C1 segment of cervical spinal cord (tissue), 14 donors: ENCODE measurements at places on chromosomes 5 and 9.

DNA sequence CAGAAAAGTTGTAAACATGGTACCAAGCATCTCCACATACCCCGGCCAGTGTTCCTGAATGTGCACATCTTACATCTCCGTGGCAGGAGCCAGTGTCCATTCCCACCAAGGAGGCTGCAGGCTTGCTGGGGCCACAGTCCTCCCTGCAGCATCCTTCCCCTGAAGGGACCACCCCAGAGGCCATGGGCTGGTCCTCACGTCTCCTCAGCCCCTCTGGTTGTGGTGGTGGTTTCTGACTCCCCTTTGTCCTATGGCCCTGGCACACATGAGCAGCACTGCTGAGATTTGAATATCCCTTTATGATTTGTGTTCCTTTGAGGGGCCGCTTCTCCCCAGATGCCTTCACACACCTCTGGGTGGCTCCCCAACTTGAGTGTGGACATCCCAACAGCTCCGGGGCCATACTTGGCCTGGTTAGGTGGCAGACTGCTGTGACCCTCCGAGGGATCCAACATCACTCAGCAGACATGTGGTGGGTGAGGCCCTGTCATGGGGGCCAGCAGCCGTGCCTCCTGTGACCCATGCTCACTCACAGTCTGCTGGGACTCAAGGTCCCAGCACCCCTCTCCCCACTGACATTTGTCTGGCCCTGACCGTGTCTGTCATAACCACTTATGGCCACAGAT is 14.3 kb downstream of the PHF2 start:
- no peak for DNase-seq

GRCh38 chr9:100322954-100323536 is 29.7 kb downstream of the TEX10 start:
- no peak for DNase-seq

GRCh38 chr9:70263421-70263820 is 4.6 kb downstream of the SMC5 start:
- DNase-seq: no peak

GRCh38 chr5:120084543-120084870 is 379.6 kb upstream of the PRR16 start:
- no peak for DNase-seq

GRCh38 chr5:139925216-139925562 is 117.9 kb downstream of the NRG2 start:
- DNase-seq: no peak

DNA sequence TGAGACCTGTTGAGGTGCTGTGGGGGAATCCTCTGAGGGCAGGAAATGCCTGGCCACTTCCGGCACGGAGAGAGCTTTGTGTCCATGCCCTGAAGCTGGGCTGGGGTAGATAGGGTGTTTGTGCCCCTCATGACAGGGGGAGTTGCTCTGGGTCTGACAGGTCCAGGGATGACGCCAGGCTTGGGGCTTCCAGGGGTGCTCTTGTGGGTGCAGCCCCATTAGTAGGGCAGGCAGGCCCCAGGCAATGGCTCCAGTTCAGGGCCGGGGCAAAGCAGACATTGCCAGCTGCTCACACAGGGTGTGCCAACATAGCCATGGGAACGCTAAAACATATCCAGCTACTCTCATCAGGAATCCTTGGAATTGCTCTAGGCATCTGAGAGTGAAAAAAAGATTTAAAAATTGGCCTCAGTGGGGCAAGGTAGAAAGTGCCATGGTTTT is 21.1 kb downstream of the PITX1 start:
- DNase-seq: no peak

DNA sequence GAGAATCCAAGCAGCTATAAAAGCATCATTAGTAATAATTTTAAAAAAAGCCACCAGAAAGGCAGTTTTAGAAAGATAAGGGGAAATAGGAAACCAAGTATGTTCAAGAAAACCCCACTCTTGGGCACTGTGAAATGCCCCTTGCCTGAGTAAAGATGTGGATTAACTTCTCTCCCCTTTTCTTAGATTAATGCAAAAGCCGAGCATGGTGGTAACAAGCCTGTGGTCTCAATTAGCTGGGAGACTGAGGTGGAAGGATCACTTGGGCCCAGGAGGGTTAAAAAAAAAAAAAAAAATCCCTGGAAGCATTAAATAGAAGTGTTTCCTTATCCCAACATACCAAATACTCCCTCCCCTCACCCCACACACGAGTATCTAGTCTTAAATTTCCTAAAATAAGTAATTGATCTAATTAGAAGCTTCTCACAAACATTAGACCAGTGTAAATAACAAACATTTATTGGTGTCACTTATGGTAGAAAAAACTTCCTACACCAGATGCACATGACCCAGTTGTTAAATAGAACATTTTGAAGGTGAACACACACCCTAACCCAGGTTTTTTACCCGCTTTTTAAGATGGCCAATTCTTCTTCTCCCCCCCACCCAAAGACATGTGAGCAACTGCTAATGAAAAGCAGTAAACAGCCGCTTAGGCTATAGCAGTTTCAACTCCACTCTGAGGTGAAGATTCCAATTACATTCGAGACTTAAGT is 5.2 kb downstream of the HSPA5 start:
- DNase-seq: no peak

- DNase-seq: no peak
These were observed 51.8 kb upstream of the TGFBR1 start for GRCh38 chr9:99052815-99053715.

DNA sequence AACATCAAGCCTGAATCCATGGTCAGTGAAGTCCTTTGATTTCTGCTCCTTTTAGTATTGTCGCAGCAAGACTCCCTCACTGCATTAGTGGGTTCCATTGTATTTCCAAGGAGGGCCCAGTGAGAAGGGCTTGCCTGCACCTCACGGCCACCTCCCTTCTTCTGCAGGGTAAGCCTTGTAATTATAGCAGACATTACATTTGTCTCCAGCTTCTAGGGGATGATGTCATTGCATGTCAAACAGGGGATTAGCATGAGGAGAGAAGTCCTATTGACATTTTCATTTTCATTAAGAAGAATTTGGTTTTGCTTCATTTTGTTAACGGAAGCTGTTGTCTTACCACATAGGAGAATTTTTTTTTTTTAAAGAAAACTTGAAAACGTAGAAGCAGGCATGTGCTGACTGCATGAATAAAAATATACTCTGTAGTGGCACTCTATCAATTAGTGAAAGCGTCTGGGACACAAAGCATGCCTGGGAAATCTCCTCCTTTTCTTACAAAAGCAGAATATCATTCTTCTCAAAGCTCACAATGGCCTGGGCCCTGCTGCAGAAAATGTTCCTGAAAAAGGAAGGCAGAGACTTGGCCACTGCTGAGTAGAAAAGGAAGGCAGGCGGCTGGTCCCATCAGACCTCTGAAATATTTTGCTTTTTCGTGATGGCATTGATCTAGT is 27.1 kb downstream of the MAP1B start:
- no peak for DNase-seq

GRCh38 chr5:140083120-140083519 is 30.8 kb upstream of the PURA start:
- no peak for DNase-seq

GRCh38 chr5:36373527-36374086 is 71.9 kb upstream of the RANBP3L start:
- DNase-seq: no peak

DNA sequence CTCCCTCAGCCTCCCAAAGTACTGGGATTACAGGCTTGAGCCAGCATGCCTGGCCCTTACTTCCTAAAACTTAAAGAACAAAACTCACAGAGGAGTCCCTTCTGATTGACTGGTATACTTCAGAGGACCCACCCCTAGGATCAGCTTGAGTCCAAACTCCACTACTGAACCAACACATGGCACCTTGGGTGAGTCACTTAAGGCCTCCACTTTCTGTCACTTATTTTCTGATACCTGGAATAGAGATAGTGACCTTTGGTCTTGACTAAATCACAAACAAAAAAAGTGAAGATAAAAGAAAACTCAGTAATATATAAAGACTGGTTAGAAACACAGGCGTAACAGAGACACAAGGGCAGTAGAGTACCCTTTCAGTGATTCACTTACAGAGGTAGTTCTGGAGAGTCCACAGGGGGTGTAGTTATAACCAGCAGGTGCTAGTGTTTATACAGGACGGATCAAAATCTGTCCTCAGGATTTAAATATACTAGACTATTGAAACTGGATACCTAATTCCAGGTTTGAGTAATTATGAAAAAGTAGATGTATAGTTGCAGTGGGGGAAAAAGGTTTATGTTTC is 274.3 kb upstream of the ANKRD55 start:
- no peak for DNase-seq

DNA sequence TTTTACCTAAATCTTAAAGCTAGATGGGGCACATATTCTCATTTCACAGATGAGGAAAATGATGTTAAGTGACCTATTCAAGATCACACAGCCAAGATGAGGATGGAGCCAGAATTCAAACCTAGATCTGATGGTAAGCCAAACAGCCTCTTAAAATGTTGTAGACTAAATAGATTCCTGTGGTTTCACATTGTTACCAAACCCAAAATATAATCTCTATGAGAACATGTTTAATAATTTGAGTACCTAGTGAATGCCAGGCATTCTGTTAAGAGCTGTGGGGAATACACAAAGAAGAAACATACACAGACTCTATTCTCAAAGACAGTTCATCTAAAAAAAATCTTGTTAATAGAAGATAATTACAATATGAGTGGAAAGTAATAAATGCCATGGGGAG is 25.2 kb downstream of the HOMER1 start:
- DNase-seq: no peak

DNA sequence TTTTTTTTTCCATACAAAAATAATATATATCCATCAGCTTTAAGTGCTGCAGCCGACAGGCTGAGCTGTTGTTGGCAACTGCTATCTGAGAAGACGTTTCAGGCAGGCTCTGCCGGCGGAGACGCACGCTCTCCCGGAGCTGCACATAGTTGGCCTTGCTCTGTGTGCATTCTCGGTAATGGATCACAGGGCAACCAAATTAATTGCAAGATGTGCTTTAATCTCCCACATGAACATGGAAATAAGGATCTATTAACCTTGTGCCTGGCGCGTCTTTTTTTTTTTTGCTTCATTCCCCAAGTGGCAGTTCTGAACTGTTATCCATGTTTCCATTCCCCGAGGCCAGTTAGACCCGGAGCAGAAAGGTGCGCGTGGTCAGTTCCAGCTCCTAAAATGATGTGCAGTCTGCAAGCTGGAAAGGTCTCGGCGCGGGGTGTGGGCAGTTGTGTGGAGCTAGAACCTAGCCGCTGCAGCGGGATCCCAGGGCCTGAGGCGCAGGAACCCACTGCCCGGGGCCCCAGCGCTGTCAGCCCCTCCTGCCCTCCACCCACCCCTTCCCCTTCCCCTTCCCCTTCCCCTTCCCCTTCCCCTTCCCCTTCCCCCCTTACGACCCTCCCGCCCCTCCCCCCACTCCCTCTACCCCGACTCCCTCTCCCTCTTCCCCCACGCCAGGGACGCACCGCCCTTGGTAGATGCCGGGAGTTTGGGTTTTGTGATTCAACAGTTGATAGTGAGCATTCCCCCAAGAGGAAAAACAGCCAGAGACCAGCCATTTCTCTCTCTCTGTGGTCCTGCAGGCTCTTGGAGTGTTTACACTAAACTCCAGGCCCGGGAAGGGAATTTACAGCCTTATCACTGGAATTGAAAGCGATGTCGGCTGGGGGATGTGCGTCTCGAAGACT is 137.8 kb downstream of the CEP120 start:
- DNase-seq: no peak

DNA sequence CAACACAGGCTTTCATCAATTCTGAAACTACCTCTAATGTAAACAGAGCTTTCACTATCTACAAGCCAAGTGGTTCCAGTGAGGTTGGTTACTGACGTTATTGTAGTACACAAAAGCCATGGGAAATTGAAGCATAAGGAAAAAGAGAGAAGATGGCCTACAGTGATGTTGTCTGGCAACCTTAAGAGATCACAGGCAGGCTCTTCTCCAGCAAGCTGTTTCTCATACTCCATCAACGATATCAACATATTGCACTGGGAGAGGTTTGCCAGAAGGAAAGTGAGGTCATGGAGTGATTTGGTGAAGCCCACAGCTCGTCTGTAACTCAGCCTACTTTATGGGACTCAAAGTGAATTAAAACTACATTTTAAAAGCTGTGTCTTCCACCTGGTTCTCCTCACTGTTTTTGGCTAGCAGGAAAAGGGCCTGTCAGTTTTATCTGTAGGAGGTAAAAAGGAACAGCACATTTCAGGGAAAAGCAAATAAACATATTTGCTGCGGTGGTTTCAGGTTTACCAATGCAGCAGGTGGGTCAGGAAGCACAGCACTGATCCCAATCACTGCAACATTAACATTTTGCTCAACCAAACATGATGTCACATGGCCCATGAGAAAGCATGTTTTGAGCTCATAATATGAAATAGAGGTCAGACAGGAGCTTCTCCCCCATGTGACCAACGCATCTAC is 72.9 kb downstream of the ARSB start:
- DNase-seq: no peak

GRCh38 chr5:57346328-57346727 is 136.3 kb downstream of the ACTBL2 start:
- DNase-seq: no peak

GRCh38 chr5:142110046-142110531 is 1.5 kb downstream of the NDFIP1 start:
- peak; percentile 16 for DNase-seq

GRCh38 chr9:4661611-4662010 is 483 bp upstream of the PLPP6 start:
- DNase-seq: no peak

GRCh38 chr9:14445946-14446345 is 132.0 kb upstream of the NFIB start:
- no peak for DNase-seq

GRCh38 chr9:33105959-33106358 is 29.5 kb upstream of the SMU1 start:
- DNase-seq: no peak

DNA sequence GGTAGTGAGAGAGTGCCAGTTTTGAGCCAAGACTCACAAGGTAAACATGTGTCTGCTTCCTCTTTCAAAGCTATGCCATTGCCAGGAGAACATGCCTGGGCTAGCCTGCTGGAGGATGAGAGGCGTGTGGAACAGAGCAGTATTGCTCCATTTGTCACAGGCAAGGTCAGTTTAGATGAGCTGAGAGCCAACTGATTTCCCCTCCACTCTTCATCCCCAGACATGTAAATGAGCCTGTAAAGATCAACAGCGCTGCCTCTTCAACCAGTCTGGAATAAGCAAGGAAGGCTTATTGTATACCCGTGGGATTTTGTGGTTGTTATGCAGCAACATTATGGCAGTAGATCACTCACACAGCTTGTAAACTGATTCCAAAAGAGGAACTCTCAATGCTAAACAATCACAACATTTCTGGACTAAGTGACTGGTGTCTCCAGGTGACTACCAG is 8.2 kb upstream of the GDNF start:
- no peak for DNase-seq

DNA sequence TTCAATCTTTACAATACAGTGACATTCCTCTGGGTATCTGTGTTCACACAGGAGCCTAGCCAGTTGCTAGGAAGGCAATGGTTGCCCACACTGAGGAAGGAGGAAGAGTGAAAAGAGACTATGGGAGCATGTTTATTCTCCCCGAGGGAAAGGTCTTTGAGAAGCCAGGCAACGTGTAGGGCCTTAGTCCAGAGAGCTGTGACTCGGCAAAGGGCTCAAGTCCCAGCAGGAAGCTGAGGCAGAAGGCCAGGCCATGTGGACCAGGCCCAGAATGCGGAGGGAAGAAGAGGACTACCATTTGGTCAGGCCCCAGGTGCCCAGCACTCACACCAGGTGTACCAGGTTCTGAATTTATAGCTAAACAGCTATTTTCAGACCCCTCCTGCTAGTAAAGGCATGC is 136.6 kb upstream of the DMAC1 start:
- no peak for DNase-seq

- no peak for DNase-seq
These were observed 14.3 kb downstream of the MCCC2 start for GRCh38 chr5:71601222-71602026.
